Mammary epithelial cell (primary cell): ENCODE measurements at places on chromosomes 4 and X.

DNA sequence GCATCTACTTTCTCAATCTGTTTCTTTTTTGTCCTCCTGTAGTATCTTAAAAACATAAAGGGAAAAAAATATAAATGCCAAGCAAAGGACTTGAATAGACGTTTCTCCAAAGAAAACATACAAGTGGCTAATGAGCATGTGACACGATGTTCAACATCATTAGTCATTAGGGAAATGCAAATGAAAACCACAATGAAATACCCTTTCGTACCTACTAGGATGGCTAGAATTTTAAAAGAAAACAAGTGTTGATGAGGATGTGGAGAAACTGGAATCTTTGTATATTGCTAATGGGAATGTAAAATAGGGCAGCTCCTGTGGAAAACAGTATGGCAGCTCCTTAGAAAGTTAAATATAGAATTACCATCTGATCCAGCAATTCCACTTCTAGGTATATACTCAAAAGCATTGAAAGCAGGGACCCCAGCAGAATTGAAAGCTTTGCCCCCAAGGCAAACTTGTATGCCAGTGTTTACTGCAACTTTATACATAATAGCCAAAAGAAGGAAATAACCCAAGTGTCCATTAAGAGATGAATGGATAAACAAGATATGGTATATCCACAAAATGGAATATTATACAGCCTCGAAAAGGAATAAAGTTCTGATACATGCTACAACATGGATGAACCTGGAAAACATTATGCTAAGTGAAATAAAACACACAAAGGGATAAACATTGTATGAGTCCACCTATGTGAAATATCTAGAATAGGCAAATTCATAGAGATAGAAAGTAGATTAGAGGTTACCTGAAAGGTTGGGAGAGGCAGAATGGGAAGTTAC, 138.3 kb downstream of the SH3KBP1 start:
- no peak for DNase-seq

DNA sequence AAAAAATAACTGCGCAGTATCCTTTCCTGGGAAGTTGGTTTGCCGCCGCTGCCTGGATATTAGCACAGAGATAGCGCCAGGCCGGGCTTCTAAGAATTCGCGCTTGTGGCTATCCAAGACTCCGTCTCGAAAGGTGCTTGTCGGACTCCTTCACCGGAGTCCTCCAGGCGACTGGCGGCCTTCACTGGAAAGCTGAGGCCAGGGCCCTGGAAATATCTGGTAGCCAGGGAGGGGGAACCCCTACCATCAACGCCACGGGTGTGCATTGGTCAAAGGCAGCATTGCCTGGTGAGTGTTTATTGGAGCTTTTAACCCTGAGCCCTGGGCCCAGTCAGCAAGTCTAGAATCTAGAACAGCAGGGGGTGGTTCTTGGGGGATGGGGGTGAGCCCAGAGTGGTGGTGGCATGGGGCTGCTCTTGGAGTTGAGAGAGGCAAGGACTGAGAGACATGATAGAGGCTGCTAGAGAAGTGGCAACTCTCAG, 577 bp upstream of the PIM2 start:
- DNase-seq, result no peak

DNA sequence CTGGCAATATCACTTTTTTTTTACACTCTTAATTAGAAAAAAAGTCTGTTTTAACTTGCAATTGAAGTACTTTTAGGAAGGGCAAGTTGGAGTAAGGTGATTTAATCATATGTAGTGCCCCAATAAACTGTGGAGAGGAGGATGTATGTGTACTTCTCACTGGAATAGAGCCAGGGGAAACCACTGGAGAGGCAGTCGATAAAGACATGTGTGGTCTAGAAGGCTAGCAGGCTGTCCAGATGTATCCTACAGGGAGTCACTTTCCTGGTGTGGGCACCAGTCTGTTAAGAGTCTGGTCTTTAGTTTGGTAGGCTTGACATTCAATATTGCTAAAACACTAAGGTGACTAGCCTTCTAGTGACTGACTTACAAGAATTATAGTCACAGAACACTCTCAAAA, 9.6 kb upstream of the SGMS2 start:
- DNase-seq, result no peak

GRCh38 chr4:169758401-169758962, 738 bp upstream of the HPF1 start:
- DNase-seq, result no peak

DNA sequence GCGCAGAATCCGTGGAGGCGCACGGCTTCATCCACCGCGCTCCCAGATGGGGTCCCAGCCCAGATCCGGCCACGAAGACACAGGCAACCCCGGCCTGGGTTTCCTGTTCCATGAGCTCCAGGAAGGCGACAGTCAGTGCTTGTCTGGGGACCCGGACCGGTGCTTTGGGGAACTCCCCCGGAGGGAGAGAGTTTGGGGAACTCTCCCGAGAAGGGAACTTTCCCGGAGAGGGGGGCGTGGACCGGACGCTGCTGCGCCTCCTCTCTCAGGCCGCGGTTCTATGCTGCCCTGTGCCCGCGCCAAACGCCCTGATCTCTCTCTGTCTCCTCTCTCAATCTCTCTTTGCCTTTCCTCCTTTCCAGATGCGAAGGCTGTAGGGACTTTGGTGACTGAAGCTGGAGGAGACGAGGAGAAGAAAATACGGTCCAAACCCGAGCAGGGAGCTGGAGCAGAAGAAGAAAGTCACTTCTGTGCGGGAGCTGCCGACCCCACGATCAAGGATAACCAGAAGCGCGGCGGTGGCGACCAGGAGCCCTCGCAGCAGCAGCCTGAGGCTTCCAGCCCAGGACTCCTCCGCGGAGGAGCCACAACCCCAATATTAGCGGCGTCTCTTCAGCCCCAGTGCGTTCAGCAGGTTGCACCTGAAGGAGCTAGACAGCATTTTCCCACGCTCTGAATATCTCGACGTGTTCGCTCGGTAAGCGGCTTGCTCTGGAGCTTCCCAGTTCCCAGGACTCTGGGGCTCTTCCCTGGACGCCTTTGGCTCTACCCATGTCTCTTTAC, 47.6 kb upstream of the NKAP start:
- no peak for DNase-seq

- DNase-seq, result no peak
Observed at GRCh38 chrX:51804741-51805140, 61.5 kb downstream of the GSPT2 start.

- no peak for DNase-seq
Observed at GRCh38 chr4:113550510-113550909, 211.0 kb downstream of the CAMK2D start.

DNA sequence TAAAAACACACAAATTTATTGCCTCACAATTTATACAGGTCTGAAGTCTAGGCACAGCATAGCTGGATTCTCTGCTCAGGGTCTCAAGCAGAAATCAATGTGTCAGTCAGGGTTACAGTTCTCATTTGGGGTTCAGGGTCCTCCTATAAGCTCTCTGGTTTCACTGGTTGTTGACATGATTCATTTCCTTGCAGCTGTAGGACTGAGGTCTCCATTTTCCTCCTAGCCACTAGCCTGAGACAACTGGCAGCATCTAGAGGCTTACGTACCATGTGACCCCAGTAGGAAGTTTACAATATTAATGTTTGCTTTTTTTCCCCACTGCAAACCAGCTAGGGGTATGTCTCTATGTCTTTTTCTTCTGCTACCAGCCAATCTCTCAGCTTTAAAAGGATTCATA, 102.5 kb downstream of the CPEB2 start:
- DNase-seq, result no peak
